ENCODE measurements at places on chromosomes 3 and 15.
A peak's percentile ranks its signal among the peaks of the same experiment; 100 is the strongest.

- DNase-seq: no peak
Observed at GRCh38 chr15:87733977-87734376, 522.6 kb downstream of the NTRK3 start.

GRCh38 chr15:38069511-38070011 lies 135.1 kb downstream of the TMCO5A start:
- DNase-seq: no peak

DNA sequence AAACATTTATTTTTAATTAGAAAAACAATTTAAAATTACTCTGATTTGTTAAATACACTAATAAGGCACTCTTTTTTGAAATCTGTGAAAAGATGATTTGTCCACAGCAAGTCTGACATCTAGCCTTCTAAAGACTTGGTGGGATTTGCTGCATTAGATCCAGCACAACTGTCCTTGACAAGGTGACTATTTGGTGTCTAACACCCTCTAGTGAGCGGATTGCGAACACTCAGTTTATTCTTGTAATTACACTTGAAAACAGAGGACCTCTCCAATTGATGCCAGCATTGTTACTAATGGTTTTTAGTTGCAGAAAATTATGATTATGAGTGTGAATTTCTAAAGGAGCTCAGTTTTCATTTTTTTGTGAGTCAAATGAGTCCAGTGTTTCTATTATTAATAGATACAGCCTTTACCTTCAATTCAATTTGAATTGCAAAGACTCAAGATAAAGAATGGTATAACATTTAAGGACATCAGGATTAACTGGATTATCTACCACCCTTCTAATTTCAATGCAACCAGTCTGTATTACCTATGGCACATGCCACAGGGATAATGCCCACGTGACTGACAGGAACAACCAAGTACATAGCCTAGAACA lies 29.7 kb upstream of the STRIT1 start:
- peak; percentile 73 for DNase-seq

DNA sequence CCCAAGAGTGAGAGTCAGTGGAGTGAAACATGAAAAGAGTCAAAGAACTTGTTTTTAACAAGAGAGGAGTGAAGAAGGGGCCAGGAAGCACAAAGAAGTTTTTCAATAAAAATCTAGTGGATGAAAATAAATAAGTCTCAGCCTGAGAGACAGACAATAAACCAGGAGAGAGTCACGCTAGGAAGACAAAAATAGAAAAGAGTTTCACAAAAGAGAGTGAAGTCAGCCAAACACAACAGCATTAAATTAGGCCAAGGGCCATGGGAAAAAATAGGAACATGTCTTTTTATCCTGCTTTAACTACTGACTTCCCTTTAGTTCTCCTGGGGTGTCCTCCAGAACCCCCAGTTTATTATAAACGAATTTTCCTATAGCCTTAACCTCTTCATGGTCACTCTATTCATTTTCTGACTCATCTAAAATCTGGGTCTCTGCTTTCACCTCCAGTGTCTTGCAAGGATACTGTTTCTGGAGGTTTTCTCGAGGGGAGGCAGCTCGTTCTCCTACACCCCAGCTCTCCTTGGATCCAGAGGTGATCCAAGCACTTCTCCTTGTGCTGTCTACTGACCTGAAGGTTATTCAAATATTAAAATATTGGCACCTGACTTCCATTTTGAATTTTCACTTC lies 571.5 kb upstream of the PPP2R3A start:
- DNase-seq: no peak

GRCh38 chr3:37621771-37622170 lies 239.9 kb upstream of the CTDSPL start:
- DNase-seq: no peak

DNA sequence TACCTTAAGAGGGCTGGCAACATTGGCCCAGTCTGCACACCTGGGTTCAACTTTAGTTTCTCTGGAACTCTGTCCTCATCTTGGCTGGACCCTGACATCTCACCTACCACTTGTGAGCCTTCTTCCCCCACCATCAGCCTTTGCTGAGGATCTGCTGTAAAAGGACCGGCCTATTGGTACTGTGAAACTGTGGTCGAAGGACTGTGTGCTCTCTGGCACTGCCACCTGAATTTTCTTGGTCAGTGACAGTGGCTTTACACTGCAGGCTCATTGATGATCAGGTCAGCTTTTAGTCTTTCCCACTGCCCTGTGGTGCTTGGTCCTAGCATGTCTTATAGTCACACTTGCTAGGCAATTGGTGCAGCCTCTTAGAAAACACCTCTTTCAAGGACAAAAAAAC lies 86.9 kb downstream of the PEX5L start:
- no peak for DNase-seq

DNA sequence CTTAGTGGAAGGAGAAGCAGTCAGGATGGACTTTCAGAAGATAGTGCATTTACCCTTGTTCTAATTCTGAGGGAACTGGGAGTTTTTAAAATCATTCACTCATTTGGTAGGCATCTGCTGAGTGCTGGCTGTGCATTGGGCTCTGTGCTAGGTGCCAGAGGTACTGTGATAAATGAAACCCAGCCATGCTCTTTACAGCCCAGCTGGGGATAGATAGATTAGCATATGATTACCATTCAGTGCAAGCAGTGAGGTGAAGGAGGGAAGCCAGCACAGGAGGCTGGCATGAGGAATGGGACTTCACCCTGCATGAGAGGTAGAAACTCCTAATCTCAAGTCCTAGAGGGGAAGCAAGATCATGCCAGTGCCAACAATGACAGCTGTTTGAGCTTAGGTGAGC lies 361.9 kb upstream of the TRIM42 start:
- DNase-seq: no peak

GRCh38 chr3:66615643-66616301 lies 115.0 kb upstream of the LRIG1 start:
- DNase-seq: no peak

GRCh38 chr3:42290966-42291714 lies 25.2 kb upstream of the CCK start:
- no peak for DNase-seq

GRCh38 chr3:66099541-66100065 lies 60.9 kb upstream of the MAGI1 start:
- no peak for DNase-seq

DNA sequence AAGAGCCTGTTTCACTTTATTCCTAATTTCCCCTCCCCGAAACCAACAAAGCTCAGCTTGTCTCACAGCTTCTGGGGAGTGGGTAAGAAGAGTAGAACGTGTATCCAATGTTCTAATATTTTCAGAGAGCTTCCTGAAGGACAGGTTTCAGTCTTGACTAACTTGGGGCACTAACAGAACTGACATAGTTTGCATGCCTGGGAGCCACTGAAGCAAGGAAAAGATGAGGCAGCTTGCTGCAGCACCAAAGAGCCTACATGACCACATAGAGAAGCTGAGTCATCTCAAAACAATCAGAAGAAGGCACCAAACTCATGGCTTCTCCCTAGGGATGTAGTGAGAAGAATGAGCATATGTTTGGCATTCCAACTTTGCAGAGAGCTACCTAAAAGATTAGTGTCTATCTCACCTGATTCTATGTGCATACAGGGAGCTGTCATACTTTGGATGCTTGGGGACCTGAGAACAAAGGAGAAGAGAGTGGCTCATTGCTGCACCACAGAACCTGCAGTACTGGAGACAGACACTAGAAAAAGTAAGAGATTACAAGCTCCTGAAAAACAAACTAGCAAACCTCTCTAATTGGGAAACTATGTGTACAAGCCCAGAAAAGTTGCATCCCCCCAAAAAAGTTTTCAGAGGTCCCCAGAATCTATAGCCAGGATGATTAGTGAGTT lies 86.9 kb downstream of the DCLK3 start:
- DNase-seq: no peak

DNA sequence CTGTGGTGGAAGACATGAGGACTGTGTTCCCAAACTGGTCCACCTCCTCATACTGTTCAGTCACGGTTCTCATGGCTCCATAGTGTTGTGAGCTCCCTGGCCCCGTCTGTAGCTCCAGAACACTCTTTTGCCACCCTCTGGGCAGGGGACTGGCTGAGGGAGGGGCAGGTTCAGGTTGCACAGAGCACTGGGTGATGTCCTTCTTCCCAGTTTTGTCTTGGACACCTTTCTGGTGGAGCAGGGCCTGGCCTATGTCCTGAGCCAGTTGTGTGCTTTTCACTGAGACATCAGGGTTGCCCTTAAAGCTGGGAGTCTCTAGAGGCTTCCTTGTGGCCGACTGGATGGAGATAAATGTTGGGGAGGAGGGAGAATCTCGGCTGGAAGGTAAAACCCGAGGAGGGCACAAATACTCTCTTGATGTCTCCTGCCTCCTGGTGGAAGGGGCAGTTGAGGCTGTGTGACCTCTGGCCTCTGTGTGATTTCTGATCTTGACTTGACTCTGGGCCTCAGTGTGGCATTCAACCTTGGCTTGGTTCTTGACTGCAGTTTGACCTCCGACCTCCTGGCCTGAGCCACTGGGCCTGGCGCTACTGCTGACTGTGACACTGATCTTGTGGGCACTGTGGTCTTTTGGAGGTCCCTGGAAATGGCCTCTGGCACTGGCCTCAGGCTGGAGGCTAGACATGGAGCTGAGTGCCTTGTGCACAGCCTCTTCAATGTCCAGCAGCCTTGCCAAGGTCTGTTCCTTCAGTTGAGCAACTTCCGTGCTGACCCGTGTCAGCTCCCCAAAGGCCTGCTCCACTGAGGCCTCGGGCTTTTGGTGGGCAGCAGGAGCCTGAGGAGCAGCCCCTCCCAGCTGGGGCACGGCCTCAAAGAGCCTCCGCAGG lies 8.1 kb downstream of the XIRP1 start:
- no peak for DNase-seq

DNA sequence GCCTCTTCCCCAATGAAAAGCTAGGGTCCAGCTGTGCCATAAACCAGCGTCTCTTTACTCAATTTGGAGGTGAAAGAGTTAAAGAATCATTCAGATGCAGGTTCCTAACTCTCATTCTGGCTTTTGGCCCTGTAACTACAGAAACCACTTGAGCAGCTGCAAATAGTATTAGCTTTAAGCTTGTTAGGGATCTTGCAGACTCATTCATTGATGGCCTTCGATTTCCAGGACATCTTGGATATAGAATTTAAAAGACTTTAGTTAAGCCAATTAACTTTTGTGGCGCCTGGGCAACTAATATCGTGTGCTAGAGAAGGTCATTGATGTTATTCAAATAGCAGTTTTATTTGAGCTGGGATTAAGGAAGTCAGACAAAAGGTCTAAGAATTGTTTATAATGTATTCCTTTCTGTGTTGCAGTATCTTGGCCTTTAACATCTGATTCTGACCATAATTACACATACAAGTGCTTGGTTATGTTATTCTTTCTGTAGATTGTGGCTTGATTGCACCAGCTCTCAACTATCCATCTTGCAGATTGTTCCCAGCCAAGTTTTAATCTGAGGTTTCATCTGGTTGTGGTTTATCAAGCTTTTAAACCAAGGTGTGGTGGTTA lies 185.3 kb downstream of the CACNA2D3 start:
- DNase-seq: no peak

GRCh38 chr3:61802772-61803171 lies 241.4 kb downstream of the PTPRG start:
- DNase-seq: no peak

- no peak for DNase-seq
Observed at GRCh38 chr3:109265295-109265694, 51.0 kb downstream of the DPPA2 start.

GRCh38 chr3:141798448-141798845 lies 35.2 kb downstream of the GRK7 start:
- DNase-seq: peak; percentile 19

- DNase-seq: no peak
Observed at GRCh38 chr3:184377882-184378445, at the start of gene THPO. Gene THPO, minus strand, starts transcription at chr3:184378207. Its CDS starts 1,948 bp downstream, at chr3:184376259.

DNA sequence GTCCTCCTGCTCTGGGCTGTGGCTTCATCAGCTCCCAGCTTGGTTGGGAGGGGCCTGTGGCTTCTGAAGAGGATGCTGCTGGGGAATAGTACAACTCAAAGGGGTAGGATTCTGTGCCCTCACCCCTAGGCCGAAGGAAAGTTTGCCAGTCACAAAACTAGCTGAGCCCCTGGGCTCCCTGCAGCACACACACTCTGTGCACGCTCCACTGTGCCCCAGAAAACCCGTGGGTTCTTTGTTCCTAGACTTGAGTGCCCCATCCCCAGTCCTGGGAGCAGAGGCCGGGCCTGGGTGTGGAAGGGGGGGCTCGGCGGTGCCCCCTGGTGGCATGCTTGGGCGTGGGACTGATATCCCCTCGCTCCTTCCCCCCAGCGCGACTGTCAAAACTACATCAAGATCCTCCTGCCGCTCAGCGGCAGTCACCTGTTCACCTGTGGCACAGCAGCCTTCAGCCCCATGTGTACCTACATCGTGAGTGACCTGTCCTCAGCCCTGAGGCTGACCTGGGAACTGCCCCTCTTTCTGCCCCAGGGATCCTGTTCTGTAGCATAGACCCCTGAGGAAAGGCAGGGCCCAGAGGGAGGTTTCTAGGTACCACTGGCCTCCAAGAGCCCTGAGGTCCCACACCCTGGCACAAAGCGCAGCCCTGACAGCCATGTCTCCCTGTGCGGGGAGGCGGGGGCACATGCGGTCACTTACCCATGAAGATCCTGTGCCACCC lies 14.2 kb downstream of the CIB1 start:
- peak; percentile 61 for DNase-seq

GRCh38 chr3:179098388-179099077 lies 26.9 kb upstream of the ZMAT3 start:
- DNase-seq: no peak

- DNase-seq: no peak
Observed at GRCh38 chr3:54968546-54969172, 40.8 kb upstream of the LRTM1 start.

- no peak for DNase-seq
Observed at GRCh38 chr3:157508461-157508860, 5.2 kb upstream of the VEPH1 start.

DNA sequence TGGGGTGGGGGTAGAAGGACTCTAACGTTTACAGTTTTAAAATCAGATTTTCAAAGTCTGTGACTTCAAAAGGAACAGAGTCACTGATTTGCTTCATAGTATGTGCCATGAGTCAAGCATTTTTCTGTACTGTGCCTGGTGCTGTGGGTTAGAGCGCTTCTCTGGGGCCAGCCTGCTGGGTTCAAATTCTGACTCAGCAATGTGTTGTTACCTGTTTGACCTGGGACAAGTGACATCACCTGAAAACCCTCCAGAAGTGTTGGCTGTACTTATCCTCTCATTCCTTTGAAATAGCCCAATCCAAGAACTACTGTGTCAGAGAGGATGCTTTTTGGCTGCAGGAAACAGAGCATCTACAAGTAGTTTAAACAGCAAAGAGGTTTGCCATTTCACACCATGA lies 101.7 kb downstream of the LSM3 start:
- no peak for DNase-seq

GRCh38 chr3:183064475-183064874 lies 34.8 kb downstream of the MCCC1 start:
- DNase-seq: no peak

GRCh38 chr3:43249405-43249804 lies 36.9 kb upstream of the SNRK start:
- DNase-seq: no peak

GRCh38 chr15:57236561-57237300 lies 139.6 kb upstream of the CGNL1 start:
- DNase-seq: no peak

DNA sequence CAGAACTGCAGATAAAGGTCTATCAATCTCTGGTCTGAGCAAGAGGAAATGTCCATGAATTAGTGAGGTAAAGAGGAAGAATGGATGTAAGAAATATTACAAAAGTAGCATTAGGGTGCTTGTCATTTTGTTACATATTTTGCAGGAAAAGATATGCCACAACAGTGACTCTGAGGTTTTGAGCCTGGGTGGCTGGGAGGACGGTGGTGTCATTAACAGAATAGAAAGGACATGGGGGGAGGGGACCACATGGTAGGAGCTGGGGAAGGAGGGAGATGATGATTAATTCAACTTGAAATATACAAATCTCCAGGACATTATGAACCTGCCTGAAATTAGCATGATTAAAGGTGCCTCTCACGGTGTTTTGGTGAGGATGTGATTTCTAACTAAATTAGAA lies 245.5 kb upstream of the MDFIC2 start:
- DNase-seq: no peak
